Effector memory CD4-positive, alpha-beta T cell (primary cell): ENCODE measurements at places on chromosomes 4 and X.

DNA sequence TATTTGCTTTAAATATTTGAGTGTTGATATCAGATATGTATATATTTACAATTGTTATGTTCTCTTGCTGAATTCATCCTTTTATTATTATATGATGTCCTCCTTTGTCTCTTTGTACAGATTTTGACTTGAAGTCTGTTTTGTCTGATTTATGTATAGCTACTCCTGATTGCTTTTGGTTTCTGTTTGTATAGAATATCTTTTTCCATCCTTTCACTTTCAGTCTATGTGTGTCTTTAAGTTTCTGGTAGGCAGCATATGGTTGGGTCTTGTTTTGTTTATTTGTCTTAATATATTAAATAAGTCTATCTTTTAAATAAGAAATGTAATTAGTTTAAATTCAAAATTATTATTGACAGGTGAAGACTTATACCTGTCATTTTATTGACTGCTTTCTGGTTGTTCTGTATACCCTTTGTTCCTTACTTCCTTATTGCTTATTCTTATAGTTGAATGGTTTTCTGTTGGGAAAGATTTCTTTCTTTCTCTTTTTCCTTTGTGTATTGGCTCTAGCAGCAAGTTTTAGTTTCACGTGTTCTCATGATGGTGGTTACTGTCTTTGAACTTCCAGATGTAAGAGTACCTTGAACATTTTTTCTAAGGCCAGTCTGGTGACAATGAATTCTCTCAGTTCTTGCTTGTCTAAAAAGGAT is 31.1 kb downstream of the RAB28 start:
- DNase-seq, result no peak

DNA sequence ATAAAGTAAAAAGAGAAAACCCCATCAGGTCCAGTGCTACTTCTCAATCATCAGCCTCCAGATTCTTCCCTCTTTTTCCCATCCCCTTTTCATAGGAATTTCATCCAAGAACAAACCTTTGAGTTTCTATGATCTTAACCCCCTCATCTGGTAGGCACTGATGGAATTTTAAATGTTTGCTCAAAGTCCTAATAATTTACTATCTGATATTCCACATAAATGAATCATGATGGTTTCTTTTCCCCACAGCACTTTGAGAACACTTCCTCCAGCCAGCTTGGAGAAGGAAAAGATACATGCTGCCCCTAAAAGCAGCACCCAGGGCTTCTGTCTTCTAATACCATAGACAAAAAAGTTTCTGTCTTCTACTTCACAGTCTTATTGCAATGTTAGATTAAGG is 19.4 kb upstream of the KLHL8 start:
- DNase-seq, result no peak

GRCh38 chr4:89751416-89751815 is 85.5 kb downstream of the SNCA start:
- no peak for DNase-seq

GRCh38 chrX:1316527-1316926 is 20.1 kb upstream of the IL3RA start:
- DNase-seq, result no peak

DNA sequence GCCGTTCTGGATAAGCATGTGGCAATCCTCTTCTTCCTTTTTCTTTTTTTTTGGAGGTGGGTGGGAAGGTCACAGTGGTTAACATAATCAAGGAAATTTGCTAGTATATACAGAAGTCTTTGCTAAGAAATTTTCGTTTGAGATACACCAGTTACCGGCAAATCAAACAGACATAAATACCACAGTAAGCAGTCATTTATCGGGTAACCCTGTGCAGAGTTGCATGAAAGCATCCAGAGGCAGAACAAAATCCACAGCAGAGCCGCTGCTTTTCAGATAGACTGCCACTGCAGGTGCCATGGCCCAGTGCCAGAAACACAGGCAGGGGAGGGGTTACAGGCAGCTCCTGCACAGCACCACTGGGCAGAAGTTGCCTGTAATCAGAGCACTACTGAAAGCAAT is 179.1 kb upstream of the MAB21L2 start:
- no peak for DNase-seq

DNA sequence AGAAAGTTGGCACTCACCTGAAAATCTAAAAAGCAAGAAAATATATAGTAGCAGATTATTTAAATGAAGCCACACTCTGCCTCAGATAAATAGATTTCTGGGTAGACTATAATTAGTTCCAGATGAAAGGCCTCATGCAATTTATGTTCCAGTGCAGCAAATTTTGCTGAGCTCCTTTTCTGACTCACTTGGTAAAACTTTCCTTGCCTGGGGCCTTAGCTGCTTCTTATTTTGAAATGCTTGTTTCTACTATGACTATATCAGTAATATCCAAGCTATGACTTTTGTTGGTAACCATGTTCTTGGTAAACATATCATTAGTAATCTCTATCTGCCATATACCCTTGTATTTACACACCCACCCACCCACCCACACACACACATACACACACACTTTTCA is 961.8 kb downstream of the SH3BGRL start:
- no peak for DNase-seq

DNA sequence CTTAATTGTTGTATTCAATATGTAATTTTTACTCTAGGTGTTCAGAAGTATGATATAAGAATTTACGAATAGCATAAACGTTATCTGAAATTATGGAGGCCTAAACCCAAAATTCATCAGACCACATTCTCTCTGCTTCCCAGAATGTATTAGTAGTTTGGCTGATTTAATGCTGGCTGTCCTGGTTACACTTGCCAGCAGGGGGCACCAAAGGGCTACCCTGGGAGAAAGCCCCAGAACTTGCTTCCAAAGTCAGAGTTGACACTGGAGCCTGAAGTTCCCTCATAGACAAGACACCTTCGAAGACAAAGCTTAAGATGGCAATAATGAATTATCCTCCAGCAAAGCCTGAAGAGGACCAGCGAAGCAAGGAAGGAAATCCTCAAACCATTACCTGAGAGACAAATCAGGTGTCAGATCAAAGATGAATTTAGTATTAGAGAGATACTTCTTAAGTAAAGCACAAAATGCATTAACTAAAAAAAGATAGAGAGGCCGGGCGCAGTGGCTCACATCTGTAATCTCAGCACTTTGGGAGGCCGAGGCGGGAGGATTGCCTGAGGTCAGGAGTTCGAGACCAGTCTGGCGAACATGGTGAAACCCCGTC is 11.3 kb upstream of the ANOS1 start:
- DNase-seq, result peak; percentile 12

- DNase-seq, result no peak
Observed at GRCh38 chr4:76233529-76233928, 18.0 kb upstream of the FAM47E start.

DNA sequence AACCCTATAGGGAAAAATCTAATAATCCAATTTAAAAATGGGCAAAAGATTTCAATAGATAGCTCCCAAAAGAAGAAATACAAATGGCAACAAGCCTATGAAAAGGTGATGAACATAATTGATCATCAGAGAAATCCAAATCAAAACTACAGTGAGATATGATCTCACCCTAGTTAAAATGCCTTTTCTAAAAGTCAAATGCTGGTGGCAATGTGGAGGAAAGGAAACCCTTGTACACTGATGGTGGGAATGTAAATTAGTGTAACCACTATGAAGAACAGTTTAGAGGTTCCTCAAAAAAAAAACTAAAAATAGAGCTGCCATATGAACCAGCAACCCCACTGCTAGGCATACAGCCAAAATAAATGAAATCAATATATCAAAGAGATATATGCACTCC is 44.5 kb downstream of the STPG2 start:
- no peak for DNase-seq

GRCh38 chrX:32592786-32593185 is 618.6 kb downstream of the DMD start:
- DNase-seq, result no peak

DNA sequence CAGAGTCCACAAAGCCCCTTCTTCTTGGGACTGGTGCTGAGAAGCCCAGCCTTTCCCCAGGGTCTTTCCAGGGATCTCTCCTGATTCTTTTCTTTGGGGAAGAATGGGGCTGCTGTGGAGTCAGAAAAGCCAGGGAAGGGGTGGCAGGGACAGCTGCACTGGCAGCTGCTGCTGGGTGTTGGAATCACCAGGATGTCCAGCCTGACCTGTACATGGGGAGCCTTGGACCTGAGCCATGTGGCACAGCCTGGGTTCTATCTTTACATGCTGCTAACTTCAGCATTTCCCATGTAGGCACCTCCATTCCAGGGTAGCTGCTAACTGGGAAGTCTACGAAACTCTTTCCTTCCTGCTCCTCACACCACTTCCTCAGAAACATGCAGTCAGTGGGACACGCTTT is 36.0 kb downstream of the MED28 start:
- no peak for DNase-seq

GRCh38 chr4:138334346-138335016 is 92.3 kb upstream of the SLC7A11 start:
- DNase-seq, result no peak

DNA sequence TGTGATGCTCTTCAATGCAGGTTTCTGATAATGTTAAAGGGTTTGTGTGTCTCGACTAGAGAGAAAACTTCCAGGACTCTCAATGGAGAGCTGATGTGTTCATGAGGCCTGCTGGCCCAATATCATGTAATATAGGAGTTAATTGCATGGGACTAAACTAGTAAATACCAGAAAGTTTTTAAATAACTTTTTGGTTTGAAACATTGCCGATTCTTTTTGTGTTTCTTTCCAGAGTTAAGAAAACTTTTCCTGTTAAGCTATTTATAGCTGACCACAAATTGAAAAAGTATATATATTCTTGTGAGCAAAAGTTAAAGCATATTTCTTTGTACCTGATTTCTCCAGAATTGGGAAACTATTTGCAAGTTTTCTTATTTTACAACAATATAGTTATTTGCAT is 49.7 kb downstream of the FAM9B start:
- no peak for DNase-seq

DNA sequence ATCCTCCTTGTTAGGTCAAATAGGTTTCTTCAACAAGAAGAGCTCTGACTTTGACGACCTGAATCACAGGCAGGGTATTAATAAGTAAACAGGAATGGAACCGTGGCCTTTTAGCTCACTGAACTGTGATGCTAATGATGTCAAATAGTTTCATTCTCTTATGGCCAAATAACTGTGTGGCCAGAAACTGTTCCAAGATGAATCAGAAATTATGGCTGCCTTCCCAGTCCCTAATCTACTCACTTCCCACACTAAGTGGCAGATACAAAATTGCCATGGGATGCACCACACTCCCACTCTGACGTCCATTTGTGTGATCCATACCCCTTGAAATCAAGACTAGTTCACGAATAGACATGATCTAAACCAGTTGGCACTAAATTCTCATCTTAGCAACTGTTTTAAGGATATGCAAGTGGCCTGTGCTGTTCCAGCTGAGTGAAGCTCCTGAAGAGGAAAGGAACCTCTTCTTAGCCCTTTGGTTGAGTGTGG is 455.4 kb downstream of the IL15 start:
- DNase-seq, result no peak

- no peak for DNase-seq
Observed at GRCh38 chrX:149937871-149938426, 342 bp downstream of the EOLA2 start.

GRCh38 chr4:26851129-26851528 is 9.5 kb upstream of the STIM2 start:
- DNase-seq, result no peak

GRCh38 chr4:6987588-6987961 is 55.6 kb upstream of the TADA2B start:
- DNase-seq, result no peak

- no peak for DNase-seq
Observed at GRCh38 chr4:8853249-8853648, 18.4 kb downstream of the HMX1 start.

DNA sequence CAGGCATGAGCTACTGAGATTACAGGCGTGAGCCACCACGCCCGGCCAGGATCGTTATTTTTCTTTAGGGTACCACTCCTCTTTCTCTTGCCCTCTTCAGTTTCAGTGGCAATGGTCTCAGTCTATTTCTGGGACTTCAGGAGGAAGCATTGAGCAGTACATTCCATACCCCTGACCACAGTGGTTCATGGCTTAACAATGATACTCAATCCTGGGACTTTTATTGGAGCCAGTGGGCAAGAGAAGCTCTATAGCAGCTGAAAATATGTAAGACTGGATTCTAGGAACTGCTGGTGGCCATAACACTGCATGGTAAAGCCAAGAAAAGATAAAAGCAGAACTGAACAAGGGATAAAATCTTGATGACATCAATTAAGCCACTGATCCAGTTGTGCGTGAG is 5.8 kb upstream of the CCNA2 start:
- DNase-seq, result no peak

GRCh38 chr4:179521952-179522351 is 2079.7 kb upstream of the AGA start:
- DNase-seq, result no peak

GRCh38 chrX:119008110-119008744 is 33.8 kb downstream of the LONRF3 start:
- no peak for DNase-seq

- DNase-seq, result no peak
Observed at GRCh38 chr4:163495900-163496299, 1.4 kb downstream of the TMA16 start.

GRCh38 chrX:43357741-43358140 is 298.4 kb upstream of the MAOA start:
- no peak for DNase-seq

- DNase-seq, result no peak
Observed at GRCh38 chrX:125507119-125507518, 187.4 kb downstream of the TEX13C start.

GRCh38 chrX:107729558-107730297 is 45.9 kb downstream of the TSC22D3 start:
- no peak for DNase-seq

DNA sequence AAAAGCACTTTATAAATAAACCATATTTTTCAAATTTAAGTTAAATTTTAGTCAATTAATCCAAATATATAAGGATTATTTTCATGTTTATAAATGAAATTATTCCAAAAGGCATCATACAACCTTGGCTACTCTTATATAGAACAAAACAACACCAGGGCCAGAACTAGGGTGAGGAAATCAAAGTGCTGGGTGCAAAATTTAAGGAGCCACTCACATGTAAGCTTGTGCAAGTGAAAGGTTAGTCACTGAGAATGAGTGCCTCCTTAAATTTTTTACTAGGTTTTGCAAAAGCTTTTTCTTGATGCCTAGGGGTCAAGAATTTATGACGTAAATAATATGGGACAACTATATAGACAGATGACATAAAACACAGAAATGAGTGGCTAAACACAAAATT is 83.4 kb upstream of the COX18 start:
- DNase-seq, result no peak

DNA sequence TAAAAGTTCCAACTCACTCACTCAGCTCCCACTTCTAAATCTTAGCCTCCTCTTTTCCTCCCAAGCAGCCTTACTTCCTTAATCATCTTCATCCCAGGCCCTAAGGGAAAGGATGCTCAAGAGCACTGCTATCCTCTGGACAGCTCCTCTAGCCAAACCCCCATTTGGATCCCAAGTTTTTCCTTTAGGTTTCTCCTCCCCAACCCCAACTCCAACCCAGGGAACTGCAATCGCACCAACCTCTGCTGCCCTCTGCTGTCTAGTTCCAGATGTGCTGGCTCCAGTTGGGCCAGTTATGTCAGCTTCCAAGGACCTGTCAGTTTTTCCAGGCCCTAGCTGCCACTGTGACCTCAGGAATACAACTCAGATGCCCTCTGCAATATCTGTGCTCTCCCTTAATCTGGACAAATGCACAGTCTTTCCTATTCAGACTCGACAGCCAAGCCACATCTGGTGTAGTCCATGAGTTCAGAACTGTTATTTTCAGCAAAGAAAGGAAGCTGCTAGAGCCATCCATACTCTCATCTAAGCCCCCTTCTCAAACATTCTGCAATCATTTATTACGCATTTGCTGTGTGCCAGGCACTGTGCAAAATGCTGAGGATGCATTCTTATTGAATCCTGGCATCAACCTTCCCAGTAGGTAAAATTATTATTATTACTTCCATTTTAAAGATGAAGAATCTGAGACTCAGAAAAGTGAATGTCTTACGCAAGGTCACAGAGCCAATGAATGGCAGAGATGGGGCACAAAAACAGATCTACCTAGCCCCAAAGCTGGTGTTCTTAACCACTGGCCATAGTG is 12.3 kb upstream of the XPNPEP2 start:
- DNase-seq, result peak; percentile 7
